ENCODE measurements at places on chromosomes 2 and 18.

- no peak for DNase-seq
These were observed 30.7 kb upstream of the TXNDC2 start for GRCh38 chr18:9854801-9855676.

- DNase-seq, result peak; percentile 24
These were observed 1.8 kb upstream of the AGBL5 start for GRCh38 chr2:27049422-27050280.

DNA sequence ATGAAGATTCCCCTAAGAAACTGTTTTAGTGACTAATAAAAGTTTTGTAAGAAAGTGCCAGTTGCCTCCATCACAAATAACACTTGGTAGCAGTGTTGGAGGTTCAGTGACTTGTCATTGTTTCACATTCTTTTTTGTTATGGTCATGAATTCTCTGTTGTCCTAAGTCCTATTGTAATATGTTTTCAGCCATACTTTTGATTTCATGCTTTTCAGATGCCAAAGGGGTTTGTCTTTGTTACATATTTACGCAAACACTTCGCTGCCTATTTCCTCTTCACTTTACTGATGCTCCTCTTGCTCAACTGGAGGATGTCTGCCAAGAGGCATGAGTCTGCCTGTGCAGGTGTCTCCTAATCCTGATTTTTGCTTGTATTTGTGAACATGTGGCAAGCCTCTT lies 66.6 kb downstream of the PHLPP1 start:
- DNase-seq, result no peak

DNA sequence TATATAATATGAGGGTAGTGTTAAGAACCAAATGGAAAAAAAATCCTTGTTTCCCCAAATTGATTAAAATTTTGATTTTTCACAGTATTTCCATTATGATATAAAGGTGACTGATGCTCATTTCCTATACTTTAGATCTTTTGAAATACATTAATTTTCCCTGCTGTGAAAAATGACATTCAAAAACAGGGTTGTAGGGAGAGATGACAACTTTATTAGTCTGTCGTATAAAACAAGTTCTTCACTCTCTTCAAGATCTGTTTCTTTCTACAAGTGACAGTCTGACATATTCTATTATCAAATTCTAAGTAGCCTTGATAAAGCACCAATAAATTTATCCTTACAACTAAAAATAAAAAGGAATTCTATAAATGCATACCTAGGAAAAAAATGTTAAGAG lies 45.3 kb upstream of the VWC2L start:
- no peak for DNase-seq

DNA sequence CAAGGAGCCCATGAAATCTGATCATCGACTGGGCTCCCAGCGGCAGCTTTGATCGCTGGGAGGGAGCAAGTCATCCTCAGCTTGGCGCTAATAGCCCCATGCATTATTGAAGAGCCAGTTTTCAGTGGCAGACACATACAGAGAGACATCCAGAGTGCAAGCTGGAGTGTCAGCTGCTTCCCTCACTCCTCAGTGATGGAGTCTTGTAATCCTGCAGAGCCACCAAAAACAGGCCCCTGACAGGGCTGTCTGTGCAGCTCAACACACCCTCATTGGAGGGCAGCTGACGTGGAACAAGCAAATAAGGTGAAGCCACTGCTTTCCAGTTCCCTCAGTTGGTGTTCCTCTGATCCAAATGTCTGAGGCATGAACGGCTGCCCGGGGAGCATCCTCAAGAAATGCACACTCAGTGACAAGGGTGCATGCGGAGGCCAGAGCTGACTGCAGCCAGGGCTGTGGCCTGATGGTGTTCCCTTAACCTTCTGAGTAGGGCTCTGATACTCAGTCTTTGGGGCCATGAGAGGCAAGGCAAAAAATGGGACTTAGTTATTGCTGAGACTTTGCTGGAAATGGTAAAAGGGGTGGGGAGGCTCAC lies 97.4 kb downstream of the RHOB start:
- DNase-seq, result no peak

- DNase-seq, result no peak
These were observed 64.0 kb downstream of the SPIRE1 start for GRCh38 chr18:12593866-12594265.

DNA sequence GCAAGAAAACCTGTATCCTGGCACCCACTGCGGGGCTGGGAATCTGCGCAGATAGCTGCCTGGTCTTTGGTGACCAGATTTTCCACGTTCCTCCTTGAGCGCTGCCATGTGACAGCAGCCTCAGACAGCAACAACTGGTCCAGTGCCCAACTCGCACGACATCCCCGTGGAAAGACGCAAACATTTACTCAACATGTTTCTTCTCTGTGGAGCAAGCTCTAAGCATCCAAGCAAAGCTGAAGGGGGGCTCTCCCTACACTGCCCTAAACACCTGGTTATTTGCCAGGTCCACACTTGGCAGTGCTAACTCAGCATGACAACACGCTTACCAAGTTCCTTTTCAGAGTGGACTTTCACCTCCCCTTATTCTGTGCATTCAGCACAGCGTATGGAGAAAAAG lies 11.3 kb downstream of the ZNF516 start:
- no peak for DNase-seq

DNA sequence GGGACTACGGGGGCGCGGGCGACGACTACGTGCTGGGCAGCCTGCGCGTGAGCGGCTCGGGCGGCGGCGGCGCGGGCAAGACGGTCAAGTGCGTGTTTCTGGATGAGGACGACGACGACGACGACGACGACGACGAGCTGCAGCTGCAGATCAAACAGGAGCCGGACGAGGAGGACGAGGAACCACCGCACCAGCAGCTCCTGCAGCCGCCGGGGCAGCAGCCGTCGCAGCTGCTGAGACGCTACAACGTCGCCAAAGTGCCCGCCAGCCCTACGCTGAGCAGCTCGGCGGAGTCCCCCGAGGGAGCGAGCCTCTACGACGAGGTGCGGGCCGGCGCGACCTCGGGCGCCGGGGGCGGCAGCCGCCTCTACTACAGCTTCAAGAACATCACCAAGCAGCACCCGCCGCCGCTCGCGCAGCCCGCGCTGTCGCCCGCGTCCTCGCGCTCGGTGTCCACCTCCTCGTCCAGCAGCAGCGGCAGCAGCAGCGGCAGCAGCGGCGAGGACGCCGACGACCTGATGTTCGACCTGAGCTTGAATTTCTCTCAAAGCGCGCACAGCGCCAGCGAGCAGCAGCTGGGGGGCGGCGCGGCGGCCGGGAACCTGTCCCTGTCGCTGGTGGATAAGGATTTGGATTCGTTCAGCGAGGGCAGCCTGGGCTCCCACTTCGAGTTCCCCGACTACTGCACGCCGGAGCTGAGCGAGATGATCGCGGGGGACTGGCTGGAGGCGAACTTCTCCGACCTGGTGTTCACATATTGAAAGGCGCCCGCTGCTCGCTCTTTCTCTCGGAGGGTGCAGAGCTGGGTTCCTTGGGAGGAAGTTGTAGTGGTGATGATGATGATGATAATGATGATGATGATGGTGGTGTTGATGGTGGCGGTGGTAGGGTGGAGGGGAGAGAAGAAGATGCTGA lies 1.4 kb downstream of the SOX11 start:
- DNase-seq, result no peak

DNA sequence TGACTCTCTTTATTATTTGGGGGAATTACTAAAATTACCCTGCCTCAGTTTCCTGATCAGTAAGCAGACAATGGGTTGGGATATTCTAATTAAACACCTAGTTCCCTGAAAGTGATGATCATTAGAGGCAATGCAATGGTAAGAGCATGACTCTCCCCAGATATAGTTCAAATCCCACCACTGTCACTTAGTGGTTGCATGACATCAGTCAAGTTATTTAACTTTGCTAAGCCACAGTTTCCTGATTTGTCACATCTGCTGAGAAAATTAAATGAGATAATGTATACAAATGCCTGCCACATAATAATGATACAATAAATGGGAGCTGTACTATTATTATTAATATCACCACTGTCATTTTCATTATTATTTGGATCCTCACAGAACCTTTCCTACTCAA lies 29.9 kb downstream of the ZEB2 start:
- no peak for DNase-seq

GRCh38 chr18:77486985-77487384 lies 237.3 kb downstream of the GALR1 start:
- DNase-seq, result no peak

DNA sequence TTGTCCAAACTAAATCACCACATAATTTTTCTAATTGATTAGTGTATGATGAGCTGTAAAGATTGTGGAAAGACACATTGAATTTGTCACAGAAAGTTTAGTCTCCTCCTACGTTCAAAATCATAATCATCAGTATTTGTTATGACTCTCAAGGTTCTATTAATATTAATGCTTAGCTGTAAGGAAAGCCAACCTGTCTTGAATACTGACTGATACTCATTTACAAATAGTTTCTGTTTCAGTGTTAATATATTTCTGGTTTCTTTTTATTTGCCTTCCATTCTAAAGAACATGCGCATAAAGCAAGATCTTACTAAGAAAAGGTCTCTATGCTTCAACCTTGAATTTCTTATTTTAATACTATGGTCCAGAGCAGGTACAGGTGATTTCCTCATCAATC lies 55.1 kb downstream of the CPS1 start:
- no peak for DNase-seq

GRCh38 chr2:84231478-84231877 lies 227.6 kb downstream of the SUCLG1 start:
- no peak for DNase-seq

- no peak for DNase-seq
These were observed 529.1 kb downstream of the ZNF804A start for GRCh38 chr2:185127412-185127811.

DNA sequence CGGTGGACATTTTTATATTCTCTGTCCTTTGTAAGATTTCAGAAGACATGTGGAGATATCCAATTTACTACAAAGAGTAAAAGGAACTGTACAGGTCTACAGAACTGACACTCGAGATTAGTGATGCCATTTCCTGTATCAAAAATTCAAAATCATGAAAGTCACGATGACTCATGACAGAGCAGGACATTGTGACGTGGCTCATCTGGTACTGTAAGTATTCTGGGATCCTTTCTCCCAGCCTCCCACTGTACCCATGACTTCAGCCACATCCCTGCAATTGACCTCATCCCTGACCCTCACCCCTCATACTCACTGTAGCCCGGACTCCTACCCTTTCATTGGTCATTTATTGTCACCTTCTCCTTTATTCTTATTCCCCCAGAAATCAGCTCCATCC lies 736.5 kb downstream of the EPHA4 start:
- DNase-seq, result no peak

DNA sequence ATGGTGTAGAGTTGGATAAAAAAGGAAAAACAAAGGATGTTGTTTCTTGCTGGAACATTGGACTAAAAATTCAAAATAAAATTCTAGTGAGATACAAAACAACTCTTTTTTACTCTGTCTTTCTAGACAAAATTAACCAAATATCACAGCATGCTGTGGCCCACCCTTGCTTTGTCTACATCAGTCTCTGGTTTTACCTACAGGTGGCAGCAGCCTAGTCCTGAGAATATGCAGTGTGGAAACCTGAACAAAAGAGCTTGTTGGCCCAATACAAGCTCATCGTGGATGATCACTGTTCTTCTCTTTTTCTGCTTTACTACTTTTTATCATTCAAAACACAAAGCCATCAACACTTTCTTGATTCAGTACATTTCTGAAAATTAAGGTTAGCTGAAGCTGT lies 210.4 kb downstream of the CDH19 start:
- no peak for DNase-seq

GRCh38 chr2:204197336-204198005 lies 260.9 kb downstream of the ICOS start:
- no peak for DNase-seq

DNA sequence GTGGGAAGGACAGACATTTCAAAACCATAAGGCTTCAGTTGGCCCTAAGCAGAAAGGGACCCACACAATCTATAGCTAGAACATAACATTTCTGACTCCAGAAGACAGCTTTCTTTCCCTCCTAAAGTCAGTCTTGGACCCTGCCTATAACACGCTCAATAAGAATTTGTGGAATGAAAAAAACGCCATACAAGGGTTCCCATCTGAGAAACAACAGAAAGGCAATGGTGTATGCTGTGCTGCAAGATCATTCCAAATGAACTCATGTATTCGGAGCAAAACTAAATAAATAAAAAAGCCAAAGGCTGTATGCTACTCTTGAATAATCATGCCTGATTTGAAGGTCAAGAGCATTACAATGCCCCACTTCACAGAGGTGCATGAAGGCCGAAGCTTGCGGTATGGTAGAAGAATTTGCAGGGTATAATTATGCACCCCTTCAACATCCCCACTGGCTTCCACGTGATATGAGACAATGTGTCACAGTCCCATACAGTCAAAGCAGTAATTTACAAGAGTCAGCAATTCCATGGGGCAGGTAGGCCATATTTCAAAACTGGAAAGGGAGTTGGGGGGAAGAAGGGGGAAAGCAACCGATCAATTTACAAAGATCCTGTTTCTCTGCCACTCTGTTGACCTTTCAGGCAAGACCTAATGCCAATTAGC lies 61.4 kb upstream of the SLC14A2 start:
- DNase-seq, result no peak

DNA sequence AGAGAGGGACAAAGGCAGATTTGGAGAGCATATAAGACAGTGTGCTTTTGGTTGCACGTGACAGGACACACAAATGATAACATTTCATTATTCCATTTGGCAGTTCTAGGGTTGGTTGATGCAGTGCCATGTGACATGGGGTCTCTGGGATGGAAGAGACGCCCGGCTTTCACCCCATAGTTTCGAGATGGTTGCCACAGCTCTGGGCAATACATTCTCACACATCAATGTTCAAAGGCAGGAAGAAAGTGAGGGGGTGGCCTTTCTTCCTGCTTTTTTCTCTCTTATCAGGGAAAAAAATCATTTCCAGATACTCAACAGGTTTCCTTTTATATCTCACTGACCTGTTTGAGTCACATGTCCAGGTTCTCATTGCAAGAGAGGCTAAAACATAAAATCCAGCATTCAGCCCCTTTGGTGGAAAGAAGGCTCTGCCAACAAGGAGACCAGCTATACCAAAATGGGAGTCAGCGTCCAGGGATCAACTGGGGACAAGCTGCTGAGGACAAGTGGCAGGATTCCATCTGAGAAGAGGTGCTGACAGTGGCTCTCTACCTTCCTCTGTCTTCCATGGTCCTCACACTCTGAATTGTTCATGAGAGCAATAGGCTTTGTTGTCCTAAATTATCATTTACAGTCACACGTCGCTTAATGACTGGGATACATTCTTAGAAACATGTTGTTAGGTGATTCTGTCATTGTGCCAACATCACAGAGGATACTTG lies 29.1 kb upstream of the ANKRD44 start:
- no peak for DNase-seq

- no peak for DNase-seq
These were observed 72.5 kb upstream of the RNF152 start for GRCh38 chr18:61965311-61965710.

DNA sequence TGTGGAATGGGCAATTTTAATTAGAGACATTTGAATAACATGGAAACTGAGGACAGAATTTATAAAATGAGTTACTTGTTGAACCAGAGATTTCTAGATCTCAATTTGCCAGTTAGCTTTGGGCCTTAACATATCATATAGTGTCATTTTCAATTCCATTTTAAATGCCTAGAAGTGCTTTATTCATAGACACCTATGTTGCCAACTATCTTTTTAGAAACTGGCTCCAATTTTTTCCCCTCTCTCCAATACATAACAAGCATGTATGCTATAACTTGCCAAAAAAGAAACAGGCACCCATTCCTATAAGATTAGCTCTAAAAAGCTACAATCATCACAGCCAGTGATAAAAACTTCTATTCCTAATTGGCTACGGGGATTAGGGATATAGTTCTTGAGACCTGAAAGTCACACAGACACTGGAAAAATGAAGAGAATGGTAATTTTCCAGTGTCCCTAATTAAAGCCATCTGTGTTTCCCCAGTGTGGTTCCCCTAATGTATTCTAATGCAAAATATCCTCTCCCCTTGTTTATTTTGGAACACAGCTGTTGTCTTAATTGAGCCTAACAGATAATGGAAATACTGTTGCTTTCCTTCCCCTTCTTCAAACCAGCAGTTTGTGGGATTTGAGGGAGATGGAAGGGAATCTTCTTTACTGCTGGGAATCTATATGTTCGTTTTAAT lies 205.5 kb upstream of the FSHR start:
- DNase-seq, result no peak

All from stimulated activated CD8-positive, alpha-beta memory T cell treated with anti-CD3 and anti-CD28 coated beads, Interleukin-7, amount 100 ng/mL, for 1 hour (primary cell).